Renal pelvis (tissue), 12 donors: ENCODE measurements at places on chromosomes 16 and 17. TPM values are rescaled to one million over a fixed set of nuclear protein-coding genes. Genes with fewer than 3 reads are reported as not detected.

GRCh38 chr16:56657555-56658326 is at the start of gene MT1F:
Gene MT1F, plus strand, starts transcription at chr16:56657959. Its CDS starts 100 bp downstream, at chr16:56658059.
- DNase-seq = peak; percentile 71

GRCh38 chr16:50359626-50360025 is 9.2 kb downstream of the BRD7 start:
- no peak for DNase-seq

DNA sequence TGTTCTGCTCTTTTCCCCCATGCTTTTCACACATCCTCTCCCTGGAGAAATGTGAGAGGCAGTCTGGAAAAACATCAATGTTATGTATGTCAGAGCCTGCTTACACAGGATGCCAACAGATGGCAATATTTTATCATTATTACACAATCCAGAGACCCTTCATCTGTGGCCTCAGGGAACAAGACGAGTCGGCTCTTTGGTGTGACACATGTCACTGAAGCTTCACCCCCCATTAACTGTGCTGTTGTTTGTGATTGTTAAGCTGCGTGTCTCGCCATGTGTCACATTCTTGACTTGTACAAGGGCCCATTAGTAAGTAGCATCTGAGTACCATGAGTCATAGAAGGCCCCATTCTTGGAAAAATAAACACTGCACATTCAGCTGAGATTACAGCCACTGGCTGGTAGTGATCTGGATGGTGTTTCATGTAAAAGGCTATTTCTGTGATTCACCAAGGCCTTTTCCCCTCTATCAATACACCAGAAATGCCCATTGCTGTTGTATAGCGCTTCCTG is 682.1 kb upstream of the SOX9 start:
- DNase-seq = peak; percentile 46

GRCh38 chr16:80092681-80093080 is 448.1 kb upstream of the DYNLRB2 start:
- no peak for DNase-seq

- no peak for DNase-seq
These were observed 173.6 kb upstream of the DYNLRB2 start for GRCh38 chr16:80367037-80367658.

DNA sequence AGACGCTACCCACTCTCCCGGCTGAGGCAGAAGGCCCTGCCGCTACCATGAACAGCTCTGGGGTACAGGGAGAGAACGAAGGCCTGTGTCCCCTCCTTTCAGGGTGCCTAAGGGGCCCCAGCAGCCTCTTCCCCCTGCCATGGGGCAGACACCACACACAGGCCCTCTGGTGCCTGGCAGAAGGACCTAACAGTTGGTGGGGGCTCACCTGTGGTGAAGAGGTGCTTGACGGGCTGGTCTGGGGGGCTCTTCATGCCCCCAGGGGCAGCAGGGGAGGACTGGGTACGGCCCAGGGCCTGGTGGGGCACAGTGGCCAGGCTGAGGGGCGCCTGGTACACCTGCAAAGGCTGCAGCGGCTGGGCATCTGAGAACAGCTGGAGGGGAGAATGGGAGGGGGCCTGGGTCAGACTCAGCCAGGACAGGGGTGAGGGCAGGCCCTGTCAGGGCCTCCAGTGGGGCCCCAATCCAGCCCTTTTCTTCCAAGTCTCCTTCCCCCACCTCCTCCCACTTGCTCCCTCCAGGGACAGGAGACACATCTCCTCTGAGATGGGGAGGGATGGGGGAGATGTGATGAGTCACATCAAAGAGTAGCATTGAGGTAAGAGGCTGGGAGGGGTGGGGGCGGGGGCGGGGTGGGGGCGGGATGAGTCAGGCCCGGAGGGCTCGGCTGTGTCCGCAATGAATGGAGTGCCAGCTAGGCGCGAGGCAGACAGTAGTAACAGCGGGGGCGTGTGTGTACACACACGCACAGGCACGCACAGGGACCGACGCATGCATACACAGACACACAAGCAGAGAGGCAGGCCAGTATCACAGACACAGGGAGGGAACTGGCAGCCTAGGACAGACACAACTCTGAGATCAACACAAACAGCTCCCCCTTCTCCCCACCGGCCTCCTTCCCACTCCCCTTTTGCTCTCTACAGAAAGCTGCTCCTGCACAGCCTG is 16.1 kb downstream of the G6PC3 start:
- no peak for DNase-seq

- DNase-seq = no peak
These were observed 759 bp upstream of the TP53I13 start for GRCh38 chr17:29567554-29568330.

- no peak for DNase-seq
These were observed 51.3 kb upstream of the ADORA2B start for GRCh38 chr17:15893658-15894024.

GRCh38 chr16:23865853-23866252 is 30.1 kb downstream of the PRKCB start:
- DNase-seq = no peak

DNA sequence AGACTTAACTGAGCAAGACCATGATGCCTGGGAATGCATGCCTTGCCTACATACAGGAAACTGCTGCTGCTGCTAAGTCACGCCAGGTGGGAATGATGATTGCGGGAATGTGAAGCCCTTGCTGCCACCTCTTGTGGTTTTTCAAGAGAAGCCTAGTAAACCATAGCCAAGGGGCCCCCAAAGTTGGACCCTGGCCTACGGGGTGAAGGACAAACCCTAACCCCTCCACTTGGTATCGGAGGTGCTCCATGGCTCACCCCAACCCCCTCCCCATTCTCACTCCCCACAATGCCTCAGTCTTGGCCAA is 233.9 kb downstream of the ZNF423 start:
- no peak for DNase-seq

DNA sequence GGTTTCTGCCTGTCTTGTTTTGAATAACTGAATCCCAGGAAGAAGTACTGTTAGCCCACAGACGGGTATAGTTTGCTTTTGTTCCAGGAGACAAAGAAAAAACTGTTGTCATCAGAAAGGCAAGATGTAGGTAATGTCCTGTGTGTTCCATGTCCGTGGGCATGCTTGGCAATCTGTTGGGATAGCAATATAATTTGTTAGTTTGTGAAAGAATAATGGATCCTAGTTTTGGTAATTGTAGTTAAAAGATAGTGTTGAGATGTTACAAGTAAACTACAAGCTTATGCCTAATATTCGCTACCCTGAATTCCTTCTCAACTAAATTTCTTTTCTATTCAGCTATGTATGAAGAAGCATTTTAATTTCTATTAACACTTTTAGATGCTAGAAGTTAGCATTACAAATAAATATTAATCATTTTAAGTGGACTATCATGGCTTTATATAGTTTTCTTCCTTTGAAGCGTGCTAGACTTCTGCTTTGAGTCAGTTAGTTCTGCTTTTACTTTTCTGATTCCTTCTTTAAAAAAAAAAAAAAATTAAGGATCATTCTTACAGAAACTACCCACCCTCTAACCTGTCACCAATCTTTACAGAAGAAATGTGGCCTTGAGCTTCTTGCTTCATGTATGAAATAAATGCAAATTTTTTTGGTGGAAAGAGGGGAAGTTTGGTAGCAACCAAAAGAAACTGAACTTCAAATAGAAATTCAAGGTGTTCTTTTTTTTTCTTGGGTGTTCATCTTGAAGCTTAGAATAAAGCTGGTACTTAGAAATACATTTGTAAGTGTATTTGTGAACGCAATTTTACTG is 2.4 kb downstream of the EVI2A start:
- DNase-seq = no peak

DNA sequence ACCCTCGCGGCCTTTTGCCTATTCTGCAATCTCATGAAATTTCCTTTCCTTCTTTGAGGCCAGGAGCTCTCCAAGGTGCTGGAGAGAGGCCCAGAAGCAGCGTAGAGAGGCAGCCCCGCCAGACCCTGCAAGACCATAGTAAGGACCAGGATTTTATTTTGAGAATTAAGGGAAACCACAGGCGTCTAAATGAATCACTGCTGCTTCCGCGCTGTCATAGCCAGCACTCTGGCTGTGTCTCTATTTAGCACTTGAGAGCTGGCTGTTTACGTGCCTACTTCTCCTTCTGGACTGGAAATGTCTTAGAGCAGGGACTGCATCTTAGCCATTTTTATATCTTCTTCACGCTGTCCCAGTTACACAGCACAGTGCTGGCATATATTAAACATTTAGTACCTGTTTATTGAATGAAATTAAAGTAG is 37.6 kb upstream of the PIRT start:
- peak; percentile 54 for DNase-seq

DNA sequence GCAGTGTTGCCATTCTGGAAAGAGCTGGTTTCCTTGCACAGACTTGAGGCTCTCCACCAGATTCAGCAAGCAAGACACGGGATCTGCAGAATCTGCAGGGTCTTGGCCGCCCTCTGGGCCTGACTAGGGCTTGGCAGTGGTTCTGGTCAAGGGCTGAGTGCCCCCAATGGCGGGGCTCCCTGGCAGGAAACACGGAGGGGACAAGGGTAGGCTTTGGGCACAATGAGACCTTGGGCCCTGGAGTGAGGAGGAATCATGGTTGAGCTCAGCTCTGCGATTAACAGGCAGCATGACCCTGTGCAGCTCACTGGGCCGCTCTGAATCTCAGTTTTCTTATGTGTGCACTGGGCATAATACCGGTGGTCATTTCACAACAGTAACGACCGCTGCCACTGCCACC is 249.9 kb downstream of the GSG1L start:
- no peak for DNase-seq

- DNase-seq = no peak
These were observed 1.7 kb downstream of the RABEP1 start for GRCh38 chr17:5283571-5284315.

DNA sequence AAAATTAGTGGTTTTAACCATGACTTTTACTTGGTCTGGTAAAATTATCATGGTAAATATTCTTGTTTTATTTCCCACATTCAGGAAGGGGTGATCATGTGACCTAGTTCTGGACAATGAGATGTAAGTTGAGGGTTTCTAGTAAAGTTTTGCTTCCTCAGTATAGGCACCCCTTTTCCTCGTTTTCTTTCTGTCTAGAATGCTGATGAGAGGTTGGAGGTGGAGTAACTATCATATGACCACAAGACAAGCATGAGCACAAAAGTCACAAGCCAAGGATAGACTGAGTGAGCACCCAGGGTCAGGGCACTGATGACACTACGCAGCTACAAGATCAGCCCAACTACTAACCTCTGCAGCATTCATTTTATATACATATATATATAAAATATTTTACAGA is 53.9 kb downstream of the MYO1D start:
- no peak for DNase-seq

GRCh38 chr17:32124985-32125847 is 17.1 kb upstream of the RHOT1 start:
- DNase-seq = no peak

- DNase-seq = no peak
These were observed 117.0 kb downstream of the RAB11FIP4 start for GRCh38 chr17:31508288-31509094.

- DNase-seq = no peak
These were observed 122.4 kb upstream of the NUDT7 start for GRCh38 chr16:77599793-77600415.

DNA sequence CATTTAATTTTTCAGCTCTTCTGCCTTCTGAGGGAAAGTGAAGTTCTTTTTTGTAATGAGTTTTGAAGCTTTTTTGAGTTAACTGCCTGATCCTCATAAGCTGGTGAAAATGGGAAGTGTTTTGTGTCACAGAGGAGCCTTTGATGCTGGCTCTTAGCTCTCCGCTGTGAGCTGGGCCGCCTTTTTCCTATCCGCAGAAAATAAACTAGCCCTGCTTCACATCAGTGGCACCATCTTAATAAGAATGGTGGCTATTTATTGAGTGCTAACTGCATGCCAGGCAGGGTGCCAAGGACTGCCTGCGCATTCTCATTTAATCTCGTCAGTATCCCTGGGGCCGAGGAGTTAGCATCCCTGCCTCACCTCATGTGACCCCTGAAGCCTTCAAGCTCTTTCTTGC is 309.0 kb downstream of the CPPED1 start:
- no peak for DNase-seq

DNA sequence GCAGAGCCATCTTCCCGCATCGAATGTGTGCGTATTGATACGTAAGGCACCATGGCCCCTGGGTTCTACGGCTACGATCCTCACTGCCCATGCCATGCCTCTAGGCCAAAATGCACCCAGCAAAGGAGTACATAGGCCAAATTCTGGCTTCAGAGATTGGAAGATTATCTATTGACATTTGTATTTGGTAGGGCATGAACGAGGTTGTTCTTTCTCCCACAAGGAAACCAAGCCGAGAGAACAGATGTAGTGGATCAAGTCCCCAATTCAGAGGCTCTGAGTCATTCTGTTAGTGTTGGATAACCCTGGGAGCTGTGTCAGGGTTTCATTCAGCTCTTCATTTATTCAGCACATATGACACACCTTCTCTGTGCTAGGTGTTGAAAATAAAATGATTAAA is 36.5 kb downstream of the HOXB1 start:
- no peak for DNase-seq

- DNase-seq = no peak
These were observed 171.6 kb downstream of the SNX29 start for GRCh38 chr16:12148120-12148519.

DNA sequence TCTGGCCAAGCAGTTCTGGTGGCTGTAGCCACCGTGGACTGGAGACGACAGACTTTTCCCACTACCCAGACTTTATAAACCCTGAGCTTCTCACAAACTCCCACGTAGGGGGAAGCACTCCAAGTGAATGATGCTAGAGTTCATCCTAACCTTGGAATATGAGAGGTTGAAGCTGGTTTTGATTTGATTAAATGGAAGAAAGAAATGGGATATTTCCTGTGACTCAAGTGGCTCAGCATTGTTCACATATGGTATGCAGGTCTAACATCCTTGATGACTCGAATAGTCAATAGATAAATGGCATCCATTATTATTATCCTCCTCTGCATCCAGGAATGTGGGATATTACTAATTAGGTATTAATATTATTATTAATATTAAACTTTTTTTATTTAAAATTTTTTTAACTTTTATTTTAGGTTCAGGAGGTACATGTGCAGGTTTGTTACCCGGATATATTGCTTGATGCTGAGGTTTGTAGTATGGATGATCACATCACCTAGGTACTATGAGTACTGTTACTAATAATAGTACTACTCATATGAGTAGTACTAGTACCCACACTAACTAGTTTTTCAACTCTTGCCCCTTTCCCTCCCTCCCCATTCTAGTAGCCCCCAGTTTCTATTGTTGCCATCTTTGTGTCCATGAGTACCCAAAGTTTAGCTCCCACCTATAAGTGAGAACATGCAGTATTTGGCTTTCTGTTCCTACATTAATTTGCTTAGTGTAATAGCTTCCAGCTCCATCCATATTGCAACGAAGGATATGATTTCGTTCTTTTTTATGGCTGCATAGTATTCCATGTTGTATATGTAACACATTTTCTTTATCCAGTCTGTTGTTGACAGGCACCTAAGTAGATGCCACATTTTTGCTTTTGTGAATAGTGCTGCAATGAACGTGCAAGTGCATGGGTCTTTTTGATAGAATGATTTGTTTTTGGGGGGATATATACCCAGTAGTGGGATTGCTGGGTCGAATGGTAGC is 22.9 kb downstream of the PIK3R6 start:
- no peak for DNase-seq

RPA1 gene
- polyA plus RNA-seq = 113 TPM

GLIS2 gene
- polyA plus RNA-seq = 52.4 TPM

ORC6 gene
- polyA plus RNA-seq = 35.9 TPM

KRTAP1-5 gene
- polyA plus RNA-seq = not detected

RUNDC3A gene
- polyA plus RNA-seq = 2.7 TPM

SYNGR3 gene
- polyA plus RNA-seq = 2.4 TPM

CD79B gene
- 3.1 TPM for polyA plus RNA-seq

FOXJ1 gene
- 31.7 TPM for polyA plus RNA-seq

RNF222 gene
- 0.18 TPM for polyA plus RNA-seq

PDPR gene
- 63.3 TPM for polyA plus RNA-seq

GRAPL gene
- 5.7 TPM for polyA plus RNA-seq

SLC47A2 gene
- 10.2 TPM for polyA plus RNA-seq

GDPD3 gene
- 13.0 TPM for polyA plus RNA-seq

INO80E gene
- 56.6 TPM for polyA plus RNA-seq

WNT9B gene
- polyA plus RNA-seq = 7.8 TPM

GAS2L2 gene
- polyA plus RNA-seq = 0.07 TPM

CCL13 gene
- not detected for polyA plus RNA-seq
